CD4-positive, alpha-beta memory T cell (primary cell): ENCODE measurements at places on chromosomes 12 and 14.

DNA sequence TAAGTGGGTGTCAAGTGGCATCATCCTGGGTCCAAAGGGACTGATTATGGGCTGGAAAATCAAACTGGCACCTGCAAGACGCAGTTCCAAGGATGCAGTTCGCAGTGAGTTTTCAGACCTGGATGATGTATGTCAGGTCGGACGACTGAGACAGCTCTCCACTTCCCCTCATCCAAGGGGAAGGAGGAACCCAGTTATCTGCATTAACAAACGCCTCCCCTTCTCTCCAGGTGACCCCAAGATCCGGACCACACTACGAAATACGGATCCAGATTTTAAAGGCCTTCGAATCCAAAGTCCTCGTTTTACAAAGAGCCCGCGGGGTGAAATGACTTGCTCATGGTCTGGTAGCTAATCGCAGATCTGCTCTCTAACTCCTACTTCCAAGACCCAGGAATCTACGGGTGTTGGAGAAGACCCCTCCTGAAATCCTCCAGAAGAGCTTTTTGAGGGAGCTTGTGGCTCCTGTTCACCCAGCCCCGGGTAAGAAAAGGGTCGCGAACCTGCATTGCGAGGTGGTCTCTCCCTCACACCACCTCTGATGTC is 460 bp upstream of the SYNE2 start:
- DNase-seq = no peak

DNA sequence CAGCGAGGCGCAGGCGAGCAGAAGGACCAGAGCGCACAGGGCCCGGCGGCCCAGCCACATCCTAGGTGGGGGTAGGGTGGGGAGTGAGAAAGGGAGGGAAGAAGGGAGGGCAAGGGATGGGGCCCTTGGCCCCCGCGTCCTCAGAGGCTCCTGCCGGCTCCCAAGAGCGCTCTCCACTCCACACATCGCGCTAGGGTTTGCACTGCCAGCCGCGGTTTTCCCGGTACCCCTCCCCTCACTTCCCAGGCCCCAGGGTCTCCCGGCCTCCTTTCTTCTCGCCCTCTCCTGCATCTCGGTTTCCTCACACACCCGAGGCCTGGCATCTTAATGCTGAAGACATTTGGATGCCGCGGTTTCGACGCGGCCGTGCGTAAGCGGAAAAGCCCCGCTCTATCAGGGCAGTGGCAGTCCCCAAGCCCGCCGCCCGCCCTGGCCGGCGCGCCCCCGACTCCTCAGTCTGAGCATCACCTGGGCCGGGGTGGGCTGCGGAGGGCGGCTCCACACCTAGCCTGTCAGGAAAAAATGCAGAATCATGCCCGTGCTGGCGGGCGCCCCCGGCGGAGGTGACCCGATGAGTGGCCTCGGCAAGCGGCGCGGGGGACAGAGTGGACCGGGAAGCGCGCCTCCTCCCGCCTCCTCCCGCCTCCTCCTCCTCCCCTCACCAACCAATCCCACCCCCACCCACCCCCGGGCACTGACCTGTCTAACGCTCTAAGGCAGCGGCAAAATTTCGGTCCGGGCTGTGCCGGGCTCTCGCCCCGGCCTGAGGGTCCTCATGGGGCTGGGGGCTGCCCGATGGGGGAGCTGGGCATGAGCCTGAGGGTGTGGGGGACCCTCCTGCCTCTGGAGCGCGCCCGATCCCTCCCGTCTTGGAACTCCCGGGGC is 686 bp downstream of the B4GALNT1 start:
- no peak for DNase-seq

- no peak for DNase-seq
Measured at GRCh38 chr12:82326905-82327503, 31.2 kb downstream of the CCDC59 start.

DNA sequence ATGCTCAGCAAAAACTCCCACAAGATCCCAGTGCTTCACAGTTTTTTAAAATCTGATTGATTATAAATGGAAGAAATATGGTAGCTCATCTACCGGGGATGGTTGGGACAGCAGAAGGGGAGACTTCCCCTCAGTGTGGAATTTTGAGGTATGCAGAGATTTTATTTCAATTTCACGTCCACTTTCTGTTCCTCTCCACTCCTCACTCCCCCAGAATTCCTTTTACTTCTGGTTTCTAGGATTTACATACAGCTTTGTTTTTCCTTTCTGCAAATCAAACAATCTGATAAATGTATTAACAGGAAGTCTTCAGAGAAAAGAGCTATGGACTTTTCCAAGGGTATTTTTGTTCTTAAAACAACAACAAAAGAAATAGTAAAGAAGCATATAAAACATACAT is 181.5 kb upstream of the ARHGAP5 start:
- DNase-seq = no peak

DNA sequence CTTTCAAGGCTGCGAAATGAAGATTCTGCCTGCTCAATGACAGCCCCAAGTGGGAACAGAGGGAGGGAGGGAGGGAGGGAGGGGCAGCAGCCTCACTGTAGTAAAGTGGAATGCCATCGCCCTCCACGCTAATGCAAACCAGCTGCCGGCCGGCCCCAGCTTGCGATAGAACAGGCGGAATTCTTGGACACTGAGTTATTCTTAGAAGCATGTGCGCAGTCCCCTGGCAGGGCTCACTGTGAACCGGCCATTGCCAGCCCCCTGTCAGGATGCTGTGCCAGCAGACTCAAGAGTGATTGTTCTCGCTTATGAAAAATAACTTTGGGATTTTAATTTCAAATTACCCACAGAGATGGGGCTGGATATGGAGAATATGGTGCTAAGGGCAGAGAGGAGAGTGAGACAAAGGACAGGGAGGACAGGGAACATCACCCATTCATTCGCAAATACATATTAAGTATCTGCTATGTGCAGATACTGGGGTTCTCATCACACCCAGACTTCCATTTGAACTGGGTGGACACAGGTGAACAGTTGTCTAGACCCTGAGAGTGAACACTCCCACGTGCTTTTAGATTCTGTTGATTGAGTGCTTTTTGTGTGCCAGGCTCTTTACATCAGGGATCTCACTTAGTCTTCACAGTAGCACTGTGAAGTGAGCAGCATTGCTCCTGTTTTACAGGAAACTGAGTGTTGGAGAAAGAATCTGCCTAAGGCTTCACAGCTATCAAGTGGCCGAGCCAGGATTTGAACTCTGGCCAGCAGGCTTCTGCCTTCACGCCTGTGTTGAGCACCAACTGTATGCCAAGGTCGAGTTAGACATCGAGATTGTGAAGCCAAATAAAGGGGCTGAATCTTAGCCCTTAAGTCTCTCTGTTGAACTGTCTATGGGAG is 192.9 kb downstream of the C12orf75 start:
- no peak for DNase-seq

GRCh38 chr12:27814411-27814810 is 34.4 kb upstream of the MANSC4 start:
- no peak for DNase-seq

DNA sequence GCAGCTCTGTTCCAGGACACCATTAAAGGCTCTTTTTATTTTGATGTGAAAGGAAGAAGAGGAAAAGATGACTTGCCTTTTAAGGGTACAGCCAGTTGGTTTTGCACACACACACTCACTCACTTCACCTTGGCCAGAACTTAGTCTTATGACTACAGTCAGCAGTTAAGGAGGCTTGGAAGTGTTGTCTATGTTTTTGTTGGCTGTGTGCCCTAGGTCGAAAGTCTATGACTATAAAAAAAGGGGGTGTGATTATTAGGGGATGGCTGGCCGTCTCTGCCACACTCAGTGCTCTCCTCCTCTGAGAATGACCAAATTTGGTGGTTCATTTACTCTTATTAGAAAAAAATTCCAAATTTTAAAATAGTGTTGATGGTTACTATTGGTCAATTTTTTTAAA is 139.5 kb upstream of the OTX2 start:
- DNase-seq = no peak

DNA sequence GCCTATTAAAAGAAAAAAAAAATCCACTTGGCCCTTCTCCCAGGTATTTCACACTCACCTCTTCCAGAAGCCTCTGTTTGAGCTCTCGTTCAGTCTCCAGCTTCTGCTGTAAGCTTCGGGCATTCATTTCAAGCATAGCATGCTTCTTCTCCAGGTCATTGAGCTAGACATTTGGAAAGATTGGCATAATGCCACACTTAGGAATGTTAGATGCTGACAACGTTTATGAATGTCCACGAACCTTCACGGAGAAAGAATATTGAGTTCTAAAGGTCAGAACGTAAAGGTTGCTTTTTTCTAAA is 60.5 kb downstream of the PRKAB1 start:
- no peak for DNase-seq

- DNase-seq = no peak
Measured at GRCh38 chr12:62694632-62695031, 228.0 kb downstream of the MON2 start.

DNA sequence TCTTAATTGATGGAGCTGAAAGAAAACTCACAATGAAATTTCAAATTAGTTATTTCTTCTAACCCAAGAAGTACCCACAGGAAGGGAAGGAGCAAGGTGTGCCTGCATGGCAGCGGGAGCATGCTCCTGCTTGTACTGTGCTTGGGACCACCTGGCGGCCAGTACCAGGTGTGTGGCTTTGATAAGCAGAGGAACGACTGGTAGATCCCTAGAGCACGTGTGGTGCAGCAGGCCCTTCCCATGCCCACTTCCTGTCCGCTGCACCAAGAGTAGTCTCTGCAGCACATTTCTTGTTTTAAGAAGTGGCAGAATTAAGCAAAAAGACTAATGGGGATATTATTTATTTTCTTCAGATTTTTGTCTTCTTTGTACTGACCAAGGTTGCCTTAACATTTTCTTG is 122.3 kb upstream of the ATF1 start:
- no peak for DNase-seq

GRCh38 chr14:35444104-35444503 is 39.6 kb upstream of the NFKBIA start:
- DNase-seq = no peak

- no peak for DNase-seq
Measured at GRCh38 chr12:79127271-79127751, 262.7 kb downstream of the SYT1 start.

- no peak for DNase-seq
Measured at GRCh38 chr14:103001226-103001625, 56.1 kb downstream of the CDC42BPB start.

GRCh38 chr12:52387859-52388258 is 2.4 kb upstream of the KRT84 start:
- no peak for DNase-seq

DNA sequence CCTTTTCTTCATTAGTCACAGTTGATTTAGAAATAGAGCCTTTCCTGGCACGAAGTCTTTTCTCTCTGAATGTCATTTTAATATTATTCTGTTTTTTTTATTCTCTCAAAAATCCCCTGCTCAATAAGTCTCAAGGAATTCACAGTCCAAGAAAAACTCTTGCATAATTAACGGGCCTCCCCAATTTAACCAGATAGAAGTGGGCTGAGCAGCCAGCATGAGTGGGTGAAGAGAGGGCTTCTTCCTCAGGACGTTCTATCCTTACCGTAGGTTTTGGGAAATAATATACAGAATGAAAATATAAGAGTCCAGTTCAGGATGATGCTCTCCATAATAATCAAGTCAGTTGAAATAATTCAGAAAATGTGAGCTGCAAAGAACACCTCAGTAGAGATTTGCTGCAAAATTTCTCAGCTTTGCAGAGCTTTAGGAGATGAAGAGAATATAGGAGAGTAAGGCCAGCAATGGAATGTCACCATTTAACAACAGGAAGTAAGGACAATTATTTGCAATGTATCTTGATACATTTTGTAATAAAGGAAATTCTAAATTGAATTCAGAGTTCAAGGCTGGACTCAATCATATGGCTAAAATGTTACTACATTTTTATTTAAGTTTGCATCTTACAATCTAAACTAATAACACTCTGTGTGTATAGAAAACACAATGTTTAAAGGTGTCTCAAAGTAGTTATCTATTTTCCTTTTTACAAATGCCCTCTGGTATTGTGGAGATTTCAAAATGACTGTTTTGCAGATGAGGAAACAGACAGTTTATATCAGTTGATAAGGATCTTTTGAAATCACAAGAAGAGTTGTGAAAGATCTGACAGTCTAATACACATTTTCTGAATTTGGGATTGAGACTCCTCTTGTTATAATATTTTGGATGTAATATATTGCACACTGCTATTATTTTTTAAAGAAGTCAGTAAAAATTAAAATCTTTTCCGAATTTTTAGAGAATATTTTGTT is 1724.1 kb upstream of the SEL1L start:
- no peak for DNase-seq

DNA sequence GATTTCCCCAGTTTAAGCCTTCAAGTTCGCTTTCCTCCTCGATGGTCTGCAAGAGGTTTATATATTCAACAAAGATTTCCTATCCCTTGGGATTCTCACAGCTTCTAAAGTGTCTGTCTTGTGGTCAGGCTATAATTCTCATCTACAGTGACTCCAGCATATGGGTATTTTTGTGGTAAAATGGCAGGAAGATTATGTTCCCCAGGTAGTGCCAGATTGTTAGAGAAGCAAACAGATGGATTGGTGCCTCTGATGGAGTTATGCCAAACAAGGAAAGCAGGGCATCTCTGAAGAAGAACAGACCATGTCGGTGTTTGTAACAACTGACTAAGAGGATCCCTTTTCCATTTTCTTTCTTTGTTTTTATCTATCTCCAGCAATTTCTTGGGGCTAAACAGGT is 5.5 kb upstream of the CCDC175 start:
- DNase-seq = no peak

DNA sequence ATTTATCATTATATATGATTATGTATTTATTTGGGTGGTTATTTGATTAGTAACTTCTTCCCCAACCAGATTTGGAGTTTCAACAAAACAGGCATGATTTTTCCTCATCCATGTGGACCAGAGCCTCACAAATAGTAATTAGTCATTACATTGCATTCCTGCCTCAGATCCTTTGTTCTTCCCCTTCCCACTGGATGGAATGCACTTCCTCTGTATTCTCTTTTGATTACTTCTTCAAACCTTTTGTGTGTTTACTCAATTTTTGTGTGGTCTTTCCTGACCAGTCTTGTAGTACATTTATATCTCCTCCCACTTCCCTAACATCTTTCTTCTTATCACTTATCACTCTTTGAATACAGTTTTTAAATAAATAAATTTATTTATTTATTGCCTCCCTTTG is 15.5 kb downstream of the SYT1 start:
- no peak for DNase-seq

- peak; percentile 47 for DNase-seq
Measured at GRCh38 chr14:106790189-106791036, 1264.0 kb downstream of the TMEM121 start.

- DNase-seq = no peak
Measured at GRCh38 chr14:104664107-104664506, 25.3 kb upstream of the INF2 start.

GRCh38 chr14:99604766-99605298 is 825 bp upstream of the CCDC85C start:
- DNase-seq = no peak

DNA sequence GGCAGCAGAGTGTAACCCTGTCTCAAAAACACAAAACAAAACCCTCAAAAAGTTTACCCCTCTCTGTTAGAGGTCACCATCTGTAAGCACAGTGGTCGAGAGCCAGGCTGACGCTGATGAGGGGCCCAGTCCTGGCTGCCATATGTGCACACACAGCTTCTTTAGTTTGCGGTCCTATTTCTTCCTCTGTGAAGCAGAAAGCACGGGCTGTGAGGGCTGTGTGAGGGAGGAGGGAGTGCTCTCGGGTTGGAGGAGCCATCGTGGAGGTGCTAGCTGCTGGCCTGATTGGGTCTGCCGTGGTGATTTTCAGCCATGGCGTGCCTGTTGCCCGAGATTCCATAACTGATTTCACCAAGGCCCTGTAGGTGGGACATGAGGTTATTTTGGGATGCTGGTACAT is 3.5 kb downstream of the ULK1 start:
- DNase-seq = no peak
